GM12891 (cell line): ENCODE measurements at places on chromosomes 5 and 9.
A peak's percentile ranks its signal among the peaks of the same experiment; 100 is the strongest.

DNA sequence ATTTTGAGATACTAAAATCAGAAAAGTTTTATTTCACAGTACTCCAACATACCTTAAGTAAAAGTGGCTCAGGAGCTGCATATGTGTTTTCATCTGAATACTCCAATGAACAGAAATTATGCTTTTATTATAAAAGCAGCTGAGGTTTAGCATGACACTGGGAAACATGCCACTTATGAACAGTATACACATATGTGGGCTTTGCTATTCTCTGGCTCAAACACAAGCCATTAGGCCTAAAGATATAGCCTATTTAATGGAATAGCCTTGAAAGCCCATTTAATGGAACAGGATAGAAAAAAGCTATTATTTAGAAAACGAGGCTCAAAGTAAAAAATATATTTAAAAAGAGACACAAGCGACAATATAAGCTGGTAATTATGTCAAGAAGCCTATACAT lies 74.1 kb downstream of the SLC38A9 start:
- no peak for DNase-seq

- no peak for DNase-seq
Observed at GRCh38 chr5:62167561-62168057, 138.4 kb upstream of the KIF2A start.

DNA sequence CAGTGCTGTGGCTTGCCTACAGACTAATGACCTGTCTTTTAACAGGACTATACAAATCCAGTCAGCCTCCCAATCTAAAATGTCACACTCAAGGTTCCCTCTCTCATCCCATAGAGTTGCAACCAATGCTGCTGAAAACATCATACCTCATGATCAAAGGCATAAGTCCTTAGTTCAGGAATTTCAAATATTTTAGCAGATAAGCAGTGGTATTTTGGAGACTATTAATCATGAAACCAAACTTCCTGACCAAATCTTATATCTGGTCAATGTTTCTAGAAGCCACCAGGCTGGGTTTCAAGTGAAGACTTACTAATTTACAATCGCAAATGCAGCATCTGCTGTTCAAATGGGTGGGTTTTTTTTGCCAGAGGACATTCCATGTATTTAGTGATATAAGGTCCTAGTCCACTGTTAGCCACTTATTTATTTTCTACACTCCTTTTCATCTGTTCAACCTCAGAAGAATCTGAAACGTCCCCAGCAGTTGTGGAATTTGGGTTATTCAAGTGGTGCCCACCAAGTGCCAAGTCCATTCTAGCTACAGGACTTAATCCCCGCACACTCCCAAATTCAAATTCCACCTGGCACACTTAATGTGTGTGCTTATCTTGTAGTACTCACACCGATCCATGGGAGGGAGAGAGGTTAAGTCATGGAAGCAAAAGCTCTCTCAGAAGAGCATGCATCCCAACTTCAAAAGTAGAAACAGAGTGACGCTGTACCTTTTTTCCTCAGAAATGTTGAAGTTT lies 5.8 kb downstream of the TAS2R1 start:
- DNase-seq = no peak

- no peak for DNase-seq
Observed at GRCh38 chr9:106179191-106179590, 484.9 kb downstream of the TMEM38B start.

GRCh38 chr5:16737620-16738364 lies 121.0 kb upstream of the RETREG1 start:
- no peak for DNase-seq

GRCh38 chr5:622946-623522 lies 10.9 kb downstream of the CEP72 start:
- DNase-seq = no peak

- DNase-seq = no peak
Observed at GRCh38 chr9:92245005-92245797, 48.3 kb downstream of the IARS1 start.

DNA sequence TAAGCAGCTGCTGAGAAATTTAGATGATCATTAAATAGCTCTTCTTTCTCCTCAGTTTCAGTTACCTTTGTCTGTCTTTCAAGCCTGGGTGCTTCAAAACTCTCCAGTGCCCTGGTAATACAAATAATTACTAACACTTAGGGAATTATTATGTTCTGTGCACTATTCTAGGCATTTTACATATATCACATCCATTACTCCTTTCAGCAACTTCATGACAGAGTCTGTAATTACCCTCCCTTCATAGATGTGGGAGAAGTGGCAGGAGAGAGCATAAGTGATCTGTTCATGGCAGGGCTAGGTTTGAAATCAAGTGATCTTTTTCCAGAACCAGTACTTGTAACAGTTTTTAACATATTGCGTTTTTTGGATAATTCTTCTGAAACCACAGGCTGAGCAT lies 32.0 kb downstream of the MAN2A1 start:
- DNase-seq = no peak

DNA sequence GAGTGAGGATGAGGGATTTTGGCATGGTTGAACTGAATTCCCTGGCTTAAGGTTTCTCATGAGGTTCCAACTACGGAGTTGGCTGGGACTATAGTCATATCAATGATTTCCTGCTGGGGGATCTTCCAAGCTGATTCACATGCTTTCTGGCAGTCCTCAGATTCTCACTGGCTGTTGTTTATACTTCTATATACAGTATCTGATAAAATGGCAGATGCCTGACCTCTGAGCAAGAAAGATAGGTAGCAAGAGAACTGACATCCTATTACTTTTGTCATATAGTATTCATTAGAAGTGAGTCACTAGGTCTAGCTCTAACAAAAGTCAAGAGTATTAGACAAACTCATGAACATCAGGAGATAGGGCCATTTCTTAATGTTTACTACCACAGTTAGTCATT lies 440.9 kb upstream of the EDIL3 start:
- DNase-seq = no peak

GRCh38 chr5:75558221-75558620 lies 46.5 kb downstream of the POLK start:
- no peak for DNase-seq

- no peak for DNase-seq
Observed at GRCh38 chr9:21558615-21559401, 76.7 kb upstream of the IFNE start.

DNA sequence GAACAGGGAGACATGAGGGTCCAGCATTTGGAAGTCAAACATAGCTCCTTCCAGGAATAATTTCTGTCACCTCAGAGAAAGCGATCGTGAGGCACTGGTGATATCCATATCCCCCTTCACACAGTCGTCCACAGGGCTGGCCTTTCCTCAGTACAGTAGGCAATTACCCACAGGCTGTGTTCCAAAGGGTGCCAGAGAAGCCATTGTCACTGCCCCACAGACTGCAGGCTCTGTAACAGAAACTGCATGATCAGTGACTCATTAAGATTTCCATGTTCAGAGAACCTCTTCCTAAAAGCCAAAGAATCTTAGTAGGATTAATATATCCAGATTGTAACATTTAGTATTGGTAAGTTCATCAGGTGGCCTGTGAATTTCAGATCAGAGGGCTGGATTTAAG lies 127.6 kb downstream of the RPS23 start:
- no peak for DNase-seq

DNA sequence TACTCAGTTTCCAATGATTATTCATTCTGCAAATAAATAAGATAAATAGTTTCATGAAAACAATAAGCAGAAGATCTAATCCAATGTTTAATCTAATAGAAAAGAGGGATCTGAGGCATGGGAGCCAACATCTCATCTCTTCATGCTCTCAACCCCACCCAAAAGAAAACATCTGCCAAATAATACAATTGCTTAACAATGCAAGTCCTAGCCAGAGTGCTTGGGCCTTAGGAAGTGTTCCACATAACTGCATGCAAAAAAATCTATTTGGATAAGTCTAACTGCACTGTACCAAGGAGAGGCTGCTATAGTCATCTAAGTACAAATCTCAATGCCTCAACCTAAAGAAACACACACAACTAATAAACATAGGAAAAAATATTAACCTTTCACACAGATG lies 606.0 kb downstream of the CDH9 start:
- no peak for DNase-seq

- DNase-seq = no peak
Observed at GRCh38 chr5:68332556-68332955, 117.0 kb downstream of the PIK3R1 start.

- peak; percentile 14 for DNase-seq
Observed at GRCh38 chr9:12819436-12820185, 44.8 kb downstream of the LURAP1L start.

DNA sequence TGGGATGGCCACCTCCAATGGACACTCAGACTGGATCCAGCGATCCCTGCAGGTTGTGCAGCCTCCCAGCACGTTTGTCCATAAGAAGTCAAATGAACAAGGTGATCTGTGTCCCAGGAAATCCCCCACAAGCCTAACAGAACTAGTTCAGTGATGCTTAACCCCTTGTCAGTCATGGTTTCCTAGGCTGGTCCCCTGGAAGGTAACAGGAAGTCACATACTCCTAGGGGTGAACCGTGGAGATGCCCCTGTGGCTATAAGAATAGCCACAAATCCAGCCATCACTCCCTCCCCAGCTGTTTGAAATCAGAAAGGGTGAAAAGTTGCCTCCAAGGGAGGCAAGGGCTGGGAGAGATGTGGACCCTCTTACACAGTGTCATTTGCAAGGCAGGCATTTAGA lies 22.5 kb downstream of the PAX5 start:
- DNase-seq = no peak

DNA sequence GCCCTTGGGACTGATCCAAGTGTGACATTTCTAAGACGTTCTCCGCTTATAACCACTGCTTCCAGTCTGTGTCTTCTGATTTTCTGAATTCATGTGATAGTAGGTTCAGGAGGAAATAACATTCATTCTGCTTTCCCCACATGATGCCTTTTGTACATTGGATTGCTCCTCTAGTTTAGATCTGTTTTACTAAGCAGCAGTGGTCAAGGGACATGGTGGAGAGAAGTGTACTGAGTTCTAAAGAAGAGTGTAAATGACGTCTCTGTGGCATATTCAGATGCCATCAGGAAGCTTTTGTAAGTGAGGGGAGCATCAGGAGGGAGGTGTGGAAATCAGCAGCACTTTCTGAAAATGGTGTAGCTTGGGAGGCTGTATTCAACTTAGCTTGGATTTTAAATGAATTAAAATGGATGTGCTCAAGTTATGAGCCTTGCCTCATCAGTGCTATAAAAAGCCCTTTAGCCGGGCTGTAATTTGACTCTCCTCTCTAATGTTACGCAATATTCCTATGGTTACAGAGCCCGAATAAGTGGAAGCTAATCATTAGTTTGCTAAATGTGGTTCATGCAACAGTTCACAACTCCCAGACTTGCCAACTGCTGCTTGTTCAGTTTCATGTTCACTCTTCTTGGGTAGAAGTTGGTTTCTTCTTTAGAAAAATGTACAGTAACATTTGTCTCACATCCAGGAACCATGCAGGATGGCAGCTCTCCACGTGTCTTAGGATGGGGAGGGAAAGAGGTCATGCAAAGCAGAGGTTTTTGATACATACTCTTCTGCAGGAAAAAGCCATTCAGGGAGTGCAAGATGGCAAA lies 281.3 kb downstream of the ARHGAP26 start:
- DNase-seq = no peak

DNA sequence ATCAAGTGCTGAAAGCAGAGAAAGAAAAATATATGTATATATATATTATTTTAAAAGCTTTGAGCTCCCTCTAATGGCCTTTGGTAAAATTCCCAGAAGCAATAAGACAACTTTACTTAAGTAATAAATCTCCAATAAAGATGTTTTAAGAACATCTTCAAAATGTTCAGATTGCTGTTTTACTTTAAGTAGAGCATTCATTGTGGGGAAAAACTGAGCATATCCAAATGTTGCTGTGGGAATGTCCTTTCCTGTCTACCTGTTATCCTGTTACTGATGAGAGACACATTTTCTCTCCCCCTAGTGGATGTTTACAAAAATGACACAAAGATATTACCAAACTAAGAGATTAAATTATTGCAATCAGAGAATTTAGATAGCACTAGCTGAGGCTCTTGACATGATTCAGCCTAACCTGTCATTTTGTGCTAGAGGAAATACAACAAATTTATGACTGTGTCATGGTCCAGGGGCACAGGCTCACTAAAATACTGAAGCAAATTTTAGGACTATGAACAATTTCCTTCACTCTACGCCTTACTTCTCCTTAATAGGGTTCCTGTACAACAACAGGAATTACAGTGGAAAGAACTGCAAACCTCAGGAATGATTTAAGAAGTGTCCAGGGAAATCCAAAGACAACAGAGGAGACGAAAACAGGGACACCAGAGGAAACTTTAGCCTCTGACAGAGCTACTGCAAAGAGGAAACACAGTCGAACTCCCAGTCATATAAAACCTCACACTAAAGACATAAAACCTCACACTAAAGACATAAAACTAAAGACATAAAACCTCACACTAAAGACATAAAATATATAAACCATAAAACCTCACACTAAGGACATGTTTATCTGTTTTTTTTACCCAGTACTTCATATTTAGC lies 24.3 kb upstream of the PRRC1 start:
- DNase-seq = no peak

DNA sequence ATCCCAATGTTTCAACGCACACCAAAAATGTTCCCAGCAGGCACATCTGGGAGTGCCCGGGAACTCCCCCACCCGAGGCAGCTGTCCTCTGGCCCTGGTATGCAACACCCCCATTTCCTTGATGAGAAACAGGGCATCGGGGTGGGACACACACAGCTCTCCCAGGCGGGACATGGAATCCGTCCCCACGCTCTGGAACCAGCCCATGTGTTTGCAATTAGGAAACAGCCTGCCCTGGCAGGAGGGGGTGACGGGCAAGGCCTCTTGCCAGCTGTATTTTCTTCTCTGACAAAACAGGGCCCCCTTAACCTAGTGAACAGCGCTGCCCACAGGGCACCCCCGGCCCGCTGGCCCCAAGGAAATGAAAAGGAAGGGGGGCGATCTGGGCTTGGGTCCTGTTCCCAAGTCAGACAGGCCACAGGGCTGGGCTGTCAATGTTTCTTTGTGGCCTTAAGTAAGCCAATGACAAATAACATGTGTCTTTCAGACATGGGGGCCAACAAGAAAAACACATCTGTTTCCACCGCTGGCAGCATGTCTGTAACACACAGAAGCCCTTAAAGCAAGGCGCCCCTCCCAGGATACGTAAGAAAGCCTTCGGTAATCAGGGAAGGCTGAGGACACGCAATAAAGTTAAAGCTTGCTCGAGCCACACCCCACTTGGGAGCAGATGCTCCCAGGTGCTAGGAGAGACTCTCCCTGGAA lies 125.3 kb downstream of the ROR2 start:
- DNase-seq = no peak

DNA sequence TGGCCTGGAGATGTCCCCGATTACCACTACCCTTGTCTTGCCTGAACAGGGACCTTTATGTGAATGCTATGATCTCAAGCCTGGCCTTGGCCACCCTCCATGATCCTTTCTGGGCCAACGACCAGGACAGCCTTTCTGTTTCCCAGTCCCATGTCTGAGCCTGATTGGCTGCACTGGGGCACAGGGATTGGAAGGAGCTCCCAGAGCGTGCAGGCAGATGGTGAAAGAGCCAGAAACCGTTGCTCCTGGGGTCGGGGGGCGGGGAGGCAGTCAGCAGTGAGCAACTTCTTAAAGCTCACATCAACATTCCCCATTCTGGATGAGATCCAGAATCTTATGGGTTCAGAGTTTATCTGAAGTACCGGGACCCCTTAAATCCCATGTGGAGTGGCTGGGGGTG lies 84.4 kb downstream of the INSYN2B start:
- no peak for DNase-seq
